Neural progenitor cell (in vitro differentiated cells): ENCODE measurements at places on chromosomes 4 and X.

DNA sequence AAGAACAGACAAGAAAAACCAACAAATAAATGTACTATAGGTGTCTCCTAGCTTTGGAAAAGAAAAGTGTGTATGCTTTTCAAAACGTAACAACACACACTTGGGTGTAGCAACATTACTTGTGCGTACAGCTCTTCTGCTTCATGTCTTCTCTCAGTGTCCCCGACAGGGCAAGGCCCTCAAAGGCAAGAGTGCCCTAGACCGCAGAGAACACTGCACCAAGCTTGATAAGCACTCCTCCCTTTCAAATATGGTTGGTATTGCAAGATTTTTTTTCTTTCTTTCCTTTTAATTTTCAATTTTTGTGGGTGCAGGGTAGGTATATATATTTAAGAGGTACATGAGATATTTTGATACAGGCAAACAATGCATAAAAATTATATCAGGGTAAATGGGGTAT lies 106.8 kb downstream of the EIF4E start:
- no peak for DNase-seq

- DNase-seq: no peak
Measured at GRCh38 chr4:116070283-116070682, 956.9 kb upstream of the NDST4 start.

GRCh38 chr4:123477711-123478209 lies 81.2 kb downstream of the SPRY1 start:
- DNase-seq: no peak

DNA sequence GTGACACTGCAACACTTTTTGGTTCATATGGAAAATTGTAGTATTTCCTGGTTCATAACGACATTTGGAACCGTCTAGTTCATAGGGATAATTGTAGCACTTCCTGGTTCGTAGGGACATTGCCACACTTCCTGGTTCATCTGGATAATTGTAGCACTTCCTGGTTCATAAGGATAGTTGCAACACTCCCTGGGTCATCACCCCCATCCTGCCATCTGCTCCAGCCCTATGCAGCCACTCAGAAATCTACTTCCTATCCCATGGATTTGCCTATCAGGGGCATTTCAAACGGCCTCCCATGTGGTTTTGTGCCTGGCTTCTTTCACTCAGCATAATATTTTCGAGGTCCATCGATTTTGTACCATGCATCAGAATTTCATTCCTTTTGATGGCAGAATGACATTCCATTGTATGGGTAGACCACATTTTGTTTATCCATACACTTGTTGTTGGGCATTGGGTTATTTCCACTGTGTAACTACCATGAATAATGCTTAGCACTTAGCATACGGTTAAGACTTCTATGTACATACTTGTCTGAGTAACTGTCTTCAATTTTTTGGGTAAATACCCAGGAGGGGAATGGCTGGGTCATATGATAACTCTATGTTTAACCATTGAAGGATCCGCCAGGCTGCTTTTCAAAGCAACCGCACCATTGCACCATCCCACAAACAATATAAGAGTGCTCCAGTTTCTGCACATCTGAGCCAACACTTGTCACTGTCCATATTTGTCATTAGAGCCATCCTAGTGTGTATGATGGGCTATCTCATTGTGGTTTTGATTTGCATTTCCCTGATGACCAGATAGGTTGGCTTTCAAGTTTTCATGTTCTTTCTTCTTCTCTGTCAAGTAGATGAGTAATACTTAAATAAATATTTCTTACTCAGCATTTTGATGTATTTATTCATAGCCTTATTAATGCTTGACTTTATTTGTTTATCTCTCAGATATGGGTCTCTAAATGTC lies 58.3 kb upstream of the CD99 start:
- DNase-seq: no peak

DNA sequence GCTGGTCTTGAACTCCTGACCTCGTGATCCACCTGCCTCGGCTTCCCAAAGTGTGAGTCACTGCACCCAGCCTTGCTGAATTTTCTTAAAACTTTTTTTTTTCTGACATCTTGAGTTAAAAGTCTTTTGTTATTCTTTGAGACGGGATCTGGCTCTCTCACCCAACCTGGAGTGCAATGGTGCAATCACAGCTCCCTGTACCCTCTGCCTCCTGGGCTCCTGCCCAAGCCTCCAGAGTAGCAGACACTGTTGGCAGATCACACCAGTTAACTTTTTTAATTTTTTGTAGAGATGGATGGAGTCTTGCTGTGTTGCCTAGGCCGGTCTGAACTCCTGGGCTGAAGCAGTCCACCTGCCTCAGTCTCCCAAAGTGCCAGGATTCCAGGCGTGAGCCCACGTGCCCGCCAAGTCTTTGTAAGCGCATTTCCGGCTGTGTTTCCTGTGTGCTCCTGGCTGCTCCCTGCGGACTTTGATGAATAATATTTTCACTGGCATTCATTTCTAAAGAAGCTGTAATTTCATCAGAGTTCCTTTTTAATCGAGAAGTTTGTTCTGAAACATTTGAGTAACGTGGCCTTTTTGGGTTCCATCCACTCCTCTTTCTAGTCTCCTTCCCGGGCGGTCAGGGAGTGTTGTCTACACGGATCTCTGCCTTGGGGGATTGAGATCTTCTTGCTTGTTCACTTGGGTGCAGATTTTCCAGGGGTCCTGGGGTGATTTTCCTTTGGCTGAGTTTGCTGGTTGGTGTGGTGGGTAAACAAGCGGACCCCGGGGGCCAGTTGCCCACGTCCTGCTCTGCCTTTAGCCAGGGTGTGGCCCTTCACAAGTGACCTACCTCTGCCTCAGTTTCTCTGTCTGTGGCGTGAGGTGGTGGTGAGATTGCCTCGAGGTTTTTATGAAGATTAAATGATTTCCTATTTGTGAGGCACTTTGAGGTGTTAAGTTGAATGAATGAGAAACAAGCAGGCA lies 44.4 kb downstream of the PCGF3 start:
- DNase-seq: no peak

DNA sequence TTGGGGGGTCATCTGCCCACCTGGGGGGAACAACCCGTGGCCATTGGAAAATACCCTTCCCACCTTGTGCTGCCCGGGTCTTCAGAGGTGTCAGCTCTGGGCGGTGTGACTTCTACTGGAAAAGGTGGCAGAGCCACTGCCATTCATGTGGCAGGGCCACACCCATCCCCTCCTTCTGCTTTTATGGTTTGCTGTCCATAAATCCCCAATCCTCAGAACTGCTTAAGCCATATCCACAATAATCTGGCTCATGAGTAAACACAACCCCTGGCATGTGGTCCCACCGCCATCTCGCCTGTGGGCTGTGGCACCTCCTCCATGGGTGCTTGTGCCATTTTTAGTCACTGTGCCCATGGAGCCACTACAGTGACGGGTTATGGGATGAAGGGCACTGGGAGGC lies 20.6 kb downstream of the SORCS2 start:
- DNase-seq: no peak

DNA sequence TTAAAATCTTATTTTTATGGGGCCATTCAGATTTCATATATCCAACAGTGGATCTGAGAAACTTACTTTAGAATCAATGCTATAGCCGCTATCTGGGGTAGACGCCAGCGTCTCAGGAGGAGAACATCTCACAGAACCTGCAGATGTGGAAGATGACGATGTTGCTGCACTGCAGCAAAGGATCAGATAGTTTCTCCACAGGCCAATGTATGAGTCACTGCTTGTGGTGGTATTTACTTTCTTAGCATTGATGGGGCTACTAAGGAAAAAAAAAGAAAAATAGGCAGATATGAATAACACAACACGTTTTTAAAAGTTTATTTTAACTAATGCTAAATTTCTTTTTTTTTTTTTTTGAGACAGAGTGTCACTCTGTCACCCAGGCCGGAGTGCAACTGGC lies 85.9 kb downstream of the ZAR1 start:
- DNase-seq: no peak

DNA sequence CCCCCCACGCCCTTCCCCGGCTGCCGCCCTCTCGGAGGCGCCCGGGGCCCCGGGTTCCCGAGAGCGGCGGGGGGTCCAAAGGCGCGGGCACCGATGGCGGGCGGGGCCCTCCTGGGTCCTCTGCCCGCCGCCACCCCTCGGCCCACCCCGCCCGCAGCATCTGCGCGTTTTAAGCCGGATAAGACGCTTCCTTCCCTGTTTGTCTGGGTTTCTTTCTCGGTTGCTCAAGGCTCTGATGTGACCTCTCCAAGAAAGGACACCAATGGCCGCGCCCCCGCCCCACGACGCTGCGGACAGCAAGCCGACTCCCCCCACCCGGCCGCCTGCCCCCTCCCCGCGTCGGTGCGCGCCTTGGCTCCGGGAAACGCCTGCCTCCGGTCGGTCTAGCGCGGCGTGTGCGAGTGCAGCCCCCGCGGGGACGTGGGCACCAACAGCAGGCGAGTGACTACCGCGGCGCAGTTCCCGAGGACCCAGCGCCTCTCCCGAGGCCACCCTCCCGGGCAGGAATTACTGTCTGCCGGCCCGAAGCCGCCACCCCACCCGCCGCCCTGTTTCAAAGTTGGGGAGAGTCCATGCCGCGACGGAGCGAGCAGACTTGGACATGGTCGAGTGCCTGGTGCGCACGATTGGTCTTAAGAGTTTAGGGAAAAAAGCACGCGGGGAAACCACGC lies 21.1 kb upstream of the HMX1 start:
- DNase-seq: peak; percentile 23

- DNase-seq: no peak
Measured at GRCh38 chr4:8585721-8586212, 5.6 kb downstream of the GPR78 start.

- DNase-seq: no peak
Measured at GRCh38 chrX:24619647-24620046, 27.5 kb downstream of the PCYT1B start.

DNA sequence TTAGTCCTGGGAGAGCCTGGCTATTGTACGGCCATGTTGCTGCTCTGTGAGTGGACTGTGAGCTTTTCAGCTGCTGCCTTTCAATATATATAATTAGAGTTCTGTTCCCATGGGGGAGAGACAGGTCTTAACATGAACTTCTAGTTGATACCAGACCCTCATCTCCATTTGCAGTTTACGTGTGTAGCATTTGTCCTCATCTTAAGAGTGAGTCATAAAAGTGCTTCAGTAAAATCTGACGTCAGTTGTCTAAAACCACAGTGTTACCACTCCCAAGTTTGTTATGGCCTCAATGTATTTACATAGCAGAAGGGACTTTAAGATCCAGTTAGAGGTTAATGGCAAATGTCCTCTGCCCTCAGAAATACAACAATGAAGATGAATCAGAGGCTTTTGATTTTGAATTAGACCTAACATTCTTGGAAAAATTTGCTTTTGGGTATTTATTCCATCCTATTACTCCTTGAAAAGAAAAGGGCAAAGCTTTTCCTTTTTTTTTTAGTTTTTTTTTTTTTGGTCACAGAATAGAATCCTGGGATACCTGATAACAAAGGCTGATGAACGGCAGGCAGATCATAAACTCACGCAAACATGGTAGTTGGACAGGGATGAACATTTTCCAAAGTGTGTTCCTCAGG lies 38.6 kb downstream of the PHOX2B start:
- DNase-seq: no peak

DNA sequence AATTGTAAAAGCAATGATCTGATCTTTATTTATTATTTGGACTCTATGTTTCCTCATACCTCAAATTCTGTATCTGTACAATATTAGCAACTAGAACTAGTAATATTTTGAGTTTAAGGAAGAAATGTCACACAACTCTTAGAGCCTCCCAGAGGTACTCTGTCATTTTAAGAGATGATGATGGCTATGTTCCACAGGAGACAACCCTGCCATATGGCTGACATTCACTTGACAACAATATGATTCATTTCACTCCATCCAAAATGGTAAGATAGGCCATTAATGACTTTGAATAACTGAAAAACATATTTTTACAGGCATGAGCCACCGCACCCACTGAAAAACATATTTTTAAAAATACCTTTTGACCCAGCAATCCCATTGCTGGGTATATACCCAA lies 190.3 kb downstream of the MAML3 start:
- no peak for DNase-seq

DNA sequence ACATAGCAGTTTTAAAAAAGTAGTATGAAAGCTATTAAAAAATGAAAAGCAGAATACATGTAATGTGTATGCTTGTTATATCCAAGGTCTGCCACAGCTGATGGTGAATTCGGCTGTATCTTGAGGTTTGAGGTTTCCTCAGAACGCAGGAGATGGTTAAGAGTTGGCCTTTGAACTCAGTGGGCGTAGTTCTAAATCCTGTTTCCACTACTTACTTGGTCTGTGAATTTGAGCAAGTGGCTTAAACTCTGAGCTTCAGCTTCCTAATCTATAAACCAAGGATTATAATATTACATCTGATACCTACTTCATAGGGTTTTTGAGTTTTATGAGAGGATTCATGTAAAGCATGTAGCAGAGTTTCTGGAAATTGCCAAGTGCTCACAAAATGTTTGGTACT lies 125.2 kb downstream of the STIM2 start:
- DNase-seq: no peak

DNA sequence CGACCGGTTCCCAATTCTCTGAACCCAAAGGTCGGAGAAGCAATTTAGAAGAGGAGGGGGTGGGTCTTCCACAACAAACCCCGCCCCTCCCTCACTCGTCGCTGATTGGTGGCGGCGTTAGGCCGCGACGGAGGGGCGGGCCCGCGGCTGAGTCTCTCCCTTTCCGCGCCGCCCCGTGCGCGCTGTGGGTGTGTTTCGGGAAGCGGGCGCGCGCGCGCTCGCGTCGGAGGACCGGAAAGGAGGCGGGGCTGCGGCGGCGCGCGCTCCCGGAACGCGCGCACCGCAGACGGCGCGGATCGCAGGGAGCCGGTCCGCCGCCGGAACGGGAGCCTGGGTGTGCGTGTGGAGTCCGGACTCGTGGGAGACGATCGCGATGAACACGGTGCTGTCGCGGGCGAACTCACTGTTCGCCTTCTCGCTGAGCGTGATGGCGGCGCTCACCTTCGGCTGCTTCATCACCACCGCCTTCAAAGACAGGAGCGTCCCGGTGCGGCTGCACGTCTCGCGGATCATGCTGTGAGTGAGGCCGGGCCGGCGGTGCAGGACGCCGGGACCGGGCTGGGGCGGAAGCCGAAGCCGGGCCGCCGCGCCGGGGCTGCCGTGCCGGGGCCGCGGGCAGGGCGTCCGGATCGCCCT lies at the start of gene SPCS3:
TSS of gene SPCS3 (plus strand) at position 263 of the 636 bp plus-strand sequence. CDS start at position 374, 111 bp downstream.
- DNase-seq: peak; percentile 99

DNA sequence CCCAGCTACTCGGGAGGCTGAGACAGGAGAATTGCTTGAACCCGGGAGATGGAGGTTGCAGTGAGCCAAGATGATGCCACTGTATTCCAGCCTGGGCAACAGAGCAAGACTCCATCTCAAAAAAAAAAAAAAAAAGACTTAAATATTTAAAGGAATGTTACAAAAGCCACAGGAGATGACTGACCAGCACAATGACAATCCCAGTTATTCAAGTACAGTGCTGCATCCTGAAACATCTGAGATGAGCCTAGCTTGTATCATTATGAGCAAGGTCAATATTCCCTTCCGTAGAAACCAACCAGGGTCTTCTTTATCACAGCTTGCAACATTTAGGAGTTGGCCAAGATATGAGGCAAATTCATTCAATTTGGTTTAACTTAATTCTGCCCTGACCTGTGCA lies 38.6 kb downstream of the LNX1 start:
- no peak for DNase-seq

GRCh38 chr4:149645790-149646189 lies 169.9 kb downstream of the IQCM start:
- DNase-seq: peak; percentile 37
